ENCODE measurements at places on chromosomes 1 and 21.

DNA sequence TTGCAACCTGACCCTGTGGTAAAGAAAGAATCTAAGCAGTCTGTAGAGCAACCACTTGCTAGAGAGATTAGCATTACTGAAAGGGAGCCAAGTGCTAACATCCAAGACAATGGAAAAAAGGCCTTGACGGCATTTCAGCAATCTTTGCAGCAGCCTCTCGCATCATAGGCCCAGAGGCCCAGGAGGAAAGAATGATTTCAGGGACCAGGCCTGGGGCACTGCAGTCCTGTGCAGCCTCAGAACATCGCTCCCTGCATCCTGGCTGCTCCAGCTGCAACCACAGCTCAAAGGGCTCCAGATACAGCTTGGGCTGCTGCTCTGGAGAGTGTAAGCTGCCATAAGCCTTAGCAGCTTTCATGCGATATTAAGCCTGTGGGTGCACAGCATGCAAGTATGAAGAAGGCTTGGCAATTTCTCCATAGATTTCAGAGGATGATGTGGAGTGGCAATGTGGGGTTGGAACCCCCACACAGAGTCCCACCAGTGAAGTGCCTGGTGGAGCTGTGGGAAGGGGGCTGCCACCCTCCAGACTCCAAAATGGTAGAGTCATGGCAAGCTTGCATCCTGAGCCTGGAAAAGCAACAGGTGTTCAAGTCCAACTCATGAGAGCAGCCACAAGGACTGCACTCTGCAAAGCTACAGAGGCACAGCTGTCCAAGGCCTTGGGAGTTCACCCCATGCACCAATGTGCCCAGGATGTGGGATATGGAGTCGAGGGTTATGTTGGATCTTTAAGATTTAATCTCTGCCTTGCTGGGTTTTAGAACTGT is 110.6 kb upstream of the HMGB4 start:
- no peak for DNase-seq

GRCh38 chr1:228370439-228370940 is 36.1 kb downstream of the TRIM11 start:
- DNase-seq, result no peak

DNA sequence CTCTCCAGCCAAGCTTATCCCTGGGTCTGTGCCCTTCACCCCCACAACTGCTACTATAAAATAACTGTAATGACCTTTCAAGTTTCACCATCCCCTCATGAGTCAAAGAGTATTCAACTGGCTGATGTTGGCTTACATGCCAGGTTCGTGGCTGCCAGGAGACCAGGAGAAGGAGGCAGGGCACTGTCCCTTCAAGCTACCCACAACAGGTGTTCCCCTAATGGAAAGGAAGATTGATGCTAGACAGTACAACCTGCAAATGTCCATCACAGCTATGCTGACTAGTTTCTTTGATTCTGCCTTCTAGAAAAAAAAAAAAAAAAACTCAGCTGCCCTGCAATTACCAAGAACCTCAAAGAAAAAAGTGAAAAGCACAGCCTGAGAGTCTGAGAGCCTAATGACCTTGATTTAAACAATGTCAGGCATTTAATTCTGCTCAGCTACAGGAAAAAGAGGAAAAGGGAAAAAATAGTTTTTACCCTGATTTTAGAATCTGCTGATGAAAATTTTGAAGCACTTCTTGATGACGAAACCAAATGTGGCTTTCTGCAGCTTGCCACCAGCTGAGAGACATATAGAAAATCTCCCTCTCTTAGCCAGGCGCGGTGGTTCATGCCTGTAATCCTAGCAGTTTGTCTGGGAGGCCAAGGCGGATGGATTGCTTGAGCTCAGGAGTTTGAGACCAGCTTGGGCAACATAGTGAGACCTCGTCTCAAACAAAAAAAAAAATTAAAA is 82.7 kb upstream of the ROR1 start:
- no peak for DNase-seq

DNA sequence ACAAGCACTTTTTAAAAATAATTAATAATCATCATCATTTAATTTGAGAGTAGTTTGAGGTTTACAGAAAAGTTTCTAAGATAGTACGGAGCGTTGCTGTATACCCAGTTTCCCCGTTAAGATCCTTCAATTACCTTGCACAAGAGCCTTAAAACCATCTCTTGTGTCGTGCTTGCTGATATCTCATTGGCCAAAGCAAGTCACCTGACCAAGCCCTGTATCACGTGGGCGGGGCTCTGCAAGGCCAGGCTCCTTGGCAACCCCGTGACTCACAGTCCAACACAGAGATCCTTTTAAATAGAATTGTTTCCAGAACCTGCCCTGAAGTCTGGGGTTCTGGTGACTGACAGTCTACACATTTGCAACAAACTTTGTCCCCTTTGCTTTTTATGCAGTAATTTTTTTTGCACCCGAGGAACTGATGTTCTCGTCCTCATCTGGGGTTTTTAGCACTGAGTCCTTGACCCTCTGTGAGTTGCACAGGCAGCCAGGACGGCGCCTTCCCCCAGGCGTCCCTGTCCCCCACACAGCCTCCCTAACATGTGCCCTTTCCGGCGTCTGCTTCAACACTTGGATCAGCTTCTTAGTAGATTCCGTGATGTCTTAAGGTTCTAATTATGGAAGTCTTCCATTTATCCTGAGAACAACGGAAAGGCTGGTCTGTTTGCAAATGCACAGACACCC is 183.3 kb upstream of the TMEM51 start:
- DNase-seq, result peak; percentile 69

DNA sequence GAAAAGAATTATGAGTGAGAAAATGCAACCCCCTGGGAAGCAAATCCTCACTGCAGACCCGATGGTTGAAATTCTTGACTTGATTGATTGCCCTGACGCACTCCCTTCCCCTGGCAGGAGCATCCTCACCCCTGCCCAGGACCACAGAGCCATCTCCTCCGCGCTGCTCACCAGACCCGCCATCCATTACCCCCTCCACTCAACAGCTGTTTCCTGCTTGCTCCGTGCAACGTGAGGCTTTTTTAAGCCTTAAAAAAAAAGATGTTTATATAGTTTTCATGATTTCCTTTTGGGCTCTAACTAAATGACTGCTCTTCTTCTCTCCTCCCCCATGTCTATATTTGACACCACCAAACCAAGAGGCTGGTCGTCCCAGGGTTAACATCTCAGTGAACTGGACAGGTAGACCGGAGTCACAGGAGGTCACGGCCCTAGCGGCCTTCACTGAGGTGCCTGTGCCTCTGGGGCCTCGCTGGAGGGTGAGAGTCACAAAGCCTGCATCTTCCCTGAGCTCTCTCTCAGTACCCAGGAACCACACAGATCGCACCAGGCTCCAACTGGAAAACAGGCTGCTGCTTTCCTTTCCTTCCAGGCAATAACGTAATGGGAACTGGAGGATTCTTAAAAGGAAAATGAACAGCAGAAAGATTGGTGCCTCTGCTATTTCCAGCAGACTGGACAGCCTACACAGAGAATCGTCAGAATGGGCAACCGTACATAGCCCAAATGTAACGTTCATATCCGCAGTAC is 49.8 kb downstream of the ZBTB18 start:
- DNase-seq, result no peak

- DNase-seq, result no peak
These were observed 4.8 kb upstream of the MCOLN2 start for GRCh38 chr1:85001742-85002141.

- DNase-seq, result no peak
These were observed 98.1 kb upstream of the IGSF21 start for GRCh38 chr1:18009478-18009961.

DNA sequence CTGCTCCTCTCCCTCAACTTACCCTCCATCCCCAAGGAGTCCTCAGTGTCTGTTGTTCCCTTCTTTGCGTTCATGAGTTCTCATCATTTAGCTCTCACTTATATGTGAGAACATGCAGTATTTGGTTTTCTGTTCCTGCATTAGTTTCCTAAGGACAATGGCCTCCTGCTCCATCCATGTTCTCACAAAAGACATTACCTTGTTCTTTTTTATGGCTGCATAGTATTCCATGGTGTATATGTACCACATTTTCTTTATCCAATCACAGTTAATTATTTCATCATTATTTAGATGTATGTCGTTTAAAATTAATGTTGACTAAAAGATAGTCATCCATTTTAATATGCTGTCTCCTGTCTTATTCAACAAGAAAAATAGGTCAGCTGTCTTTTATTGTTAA is 134.1 kb downstream of the CRB1 start:
- DNase-seq, result no peak

GRCh38 chr1:169915150-169915549 is 21.5 kb upstream of the SCYL3 start:
- DNase-seq, result no peak

DNA sequence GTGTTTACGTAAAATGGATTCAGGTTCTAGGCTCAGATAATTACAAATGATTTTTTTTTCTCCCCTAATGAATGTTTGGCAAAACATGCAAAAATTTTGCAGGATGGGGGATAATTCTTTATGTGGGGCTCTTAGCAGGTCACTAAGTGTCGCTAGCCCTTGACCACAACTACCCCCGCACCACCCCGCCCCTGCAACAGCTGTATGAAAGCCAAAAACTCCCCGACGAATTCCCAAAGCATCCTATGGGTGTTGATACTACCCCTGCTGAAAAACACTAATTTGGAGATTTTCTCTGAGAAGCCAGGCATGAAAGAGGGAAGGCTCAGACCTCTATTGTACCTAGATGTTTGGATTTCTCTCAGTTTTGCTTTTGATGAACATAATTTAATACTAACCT is 243.0 kb downstream of the TRABD2B start:
- no peak for DNase-seq

GRCh38 chr1:151968058-151968457 is 25.6 kb downstream of the S100A10 start:
- DNase-seq, result no peak

DNA sequence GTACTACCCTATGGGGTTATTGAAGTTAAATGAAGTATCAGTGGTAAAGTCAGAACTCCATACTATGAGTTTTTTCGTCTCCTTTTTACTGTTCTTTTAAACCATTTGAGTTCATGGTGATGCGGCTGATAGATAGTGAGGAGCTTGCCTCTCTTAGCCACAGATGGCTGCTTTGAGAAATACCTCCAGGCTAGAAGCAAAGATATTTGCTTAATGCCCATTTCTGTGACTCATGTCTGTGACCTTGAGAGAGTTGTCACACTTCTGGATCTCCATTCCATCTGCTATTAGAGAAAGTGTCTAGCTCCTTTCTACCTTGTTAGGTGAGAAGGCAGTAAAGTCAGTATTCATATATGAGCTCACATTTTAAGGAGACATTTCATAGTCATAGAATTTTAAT is 89.5 kb upstream of the PLXNA2 start:
- no peak for DNase-seq

Data from SK-N-SH (cell line).